ENCODE measurements at places on chromosomes 5 and 9. TPM values are rescaled to one million over a fixed set of nuclear protein-coding genes. Genes with fewer than 3 reads are reported as not detected.

- DNase-seq, result no peak
Measured at GRCh38 chr5:78602400-78602799, 46.2 kb downstream of the LHFPL2 start.

DNA sequence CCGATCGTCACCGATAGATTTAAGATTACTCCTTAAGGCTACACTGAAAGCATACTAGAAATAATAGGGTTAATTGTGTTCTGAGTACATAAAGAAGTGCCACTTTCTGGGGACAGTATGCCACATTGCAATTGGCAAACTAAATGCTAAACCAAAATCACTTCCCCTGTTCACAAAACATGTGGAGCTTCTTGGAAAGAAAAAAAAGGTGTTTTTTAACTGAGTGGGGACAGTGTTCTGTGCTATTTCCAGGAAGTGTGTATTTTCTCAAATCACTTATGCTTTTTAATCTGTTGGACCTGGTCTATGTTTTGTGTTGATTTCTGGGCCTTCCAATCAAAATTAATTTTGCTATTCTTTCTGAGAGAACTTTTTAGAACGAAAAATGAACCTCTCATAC is 149.3 kb upstream of the MPDZ start:
- DNase-seq, result no peak

GRCh38 chr5:107593009-107593408 is 77.7 kb downstream of the EFNA5 start:
- no peak for DNase-seq

WDR31 gene
- 2.3 TPM for polyA plus RNA-seq

DNA sequence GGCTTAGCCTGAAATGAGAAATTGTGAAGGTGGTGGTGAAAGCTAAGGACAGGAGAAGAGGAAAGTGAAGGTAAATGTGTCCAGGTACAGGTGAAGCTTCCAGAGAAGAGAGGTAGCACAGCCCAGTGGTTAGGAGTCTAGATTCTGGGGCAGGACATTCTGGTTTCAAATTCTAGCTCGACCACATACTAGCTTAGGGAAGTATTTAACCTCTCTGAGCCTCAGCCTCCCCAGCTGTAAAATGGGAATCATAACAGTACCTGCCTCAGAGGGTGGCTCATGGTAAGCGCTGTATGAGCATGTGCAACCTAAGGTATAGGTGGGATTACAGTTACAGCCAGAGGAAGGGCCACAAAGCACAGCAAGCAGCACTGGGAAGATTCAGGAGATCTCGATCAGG is 55.2 kb downstream of the PCDH1 start:
- DNase-seq, result no peak

- no peak for DNase-seq
Measured at GRCh38 chr5:645421-645820, 33.3 kb downstream of the CEP72 start.

GRCh38 chr9:121201045-121201737 is 478 bp downstream of the RAB14 start:
- peak; percentile 46 for DNase-seq

GRCh38 chr9:127930231-127931091 is at the start of gene PIP5KL1:
Gene PIP5KL1 (minus strand): TSS chr9:127930777. CDS start chr9:127930752, 25 bp downstream.
- DNase-seq, result peak; percentile 80

DNA sequence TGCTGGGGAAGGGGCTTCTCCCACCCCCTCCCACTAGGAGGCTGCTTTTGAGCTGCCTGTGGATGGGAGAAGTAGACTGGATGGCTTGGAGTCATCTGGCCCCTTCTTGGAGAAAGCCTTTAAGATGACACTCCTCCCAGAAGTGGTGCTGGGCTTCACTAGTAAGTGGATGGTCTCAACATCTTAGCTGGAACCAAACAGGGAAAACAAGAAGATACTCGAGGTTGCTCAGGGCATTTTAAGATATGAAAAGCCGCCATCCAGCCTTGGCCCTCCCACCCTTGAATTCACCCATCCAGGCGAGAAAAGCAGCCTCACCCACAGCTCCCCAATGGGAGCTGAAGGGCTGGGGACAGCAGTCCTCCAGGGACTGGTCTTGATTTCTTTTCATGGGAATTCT is 7.8 kb upstream of the SMIM32 start:
- no peak for DNase-seq

PCDHAC1 gene
- 0.22 TPM for polyA plus RNA-seq

GCNT1 gene
- polyA plus RNA-seq, result 3.5 TPM

ANXA6 gene
- 380 TPM for polyA plus RNA-seq

- DNase-seq, result no peak
Measured at GRCh38 chr9:136703276-136703860, 9.0 kb upstream of the DIPK1B start.

DNA sequence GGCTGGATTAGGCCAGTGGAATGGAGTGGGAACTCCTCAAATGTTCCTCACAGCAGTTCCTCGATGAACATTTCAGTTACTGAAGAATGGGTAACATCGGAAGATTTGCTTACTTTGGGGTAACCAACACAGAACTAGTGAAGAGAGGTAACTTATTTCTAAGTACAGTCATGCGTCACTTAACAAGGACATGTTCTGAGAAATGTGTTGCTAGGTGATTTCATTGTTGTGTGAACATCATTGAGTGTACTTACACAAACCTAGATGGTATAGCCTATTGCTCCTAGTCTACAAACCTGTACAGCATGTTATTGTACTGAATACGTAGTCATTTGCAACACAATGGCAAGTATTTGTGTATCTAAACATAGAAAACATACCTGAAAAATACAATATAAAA is 228.3 kb downstream of the MAST4 start:
- DNase-seq, result no peak

DNA sequence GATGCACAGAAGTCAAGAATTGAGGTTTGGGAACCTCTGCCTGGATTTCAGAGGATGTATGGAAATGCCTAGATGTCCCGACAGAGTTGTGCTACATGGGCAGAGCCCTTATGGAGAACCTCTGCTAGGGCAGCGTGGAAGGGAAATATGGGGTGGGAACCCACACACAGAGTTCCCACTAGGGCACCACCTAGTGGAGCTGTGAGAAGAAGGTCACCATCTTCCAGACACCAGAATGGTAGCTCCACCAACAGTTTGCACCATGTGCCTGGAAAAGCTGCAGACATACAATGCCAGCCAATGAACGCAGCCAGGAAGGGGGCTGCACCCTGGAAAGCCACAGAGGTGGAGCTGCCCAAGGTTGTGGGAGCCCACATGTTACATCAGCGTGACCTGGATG is 104.5 kb downstream of the STK32A start:
- DNase-seq, result no peak

GPX8 gene
- polyA plus RNA-seq, result 45.2 TPM

GRCh38 chr5:161481922-161482321 is 64.6 kb downstream of the GABRB2 start:
- DNase-seq, result no peak

CTXN3 gene
- 1.2 TPM for polyA plus RNA-seq

BARX1 gene
- polyA plus RNA-seq, result not detected

INSL6 gene
- 0.58 TPM for polyA plus RNA-seq

GRCh38 chr5:143877196-143877595 is 65.2 kb downstream of the HMHB1 start:
- no peak for DNase-seq

GRCh38 chr5:151904909-151905308 is 19.7 kb downstream of the GLRA1 start:
- DNase-seq, result no peak

- DNase-seq, result no peak
Measured at GRCh38 chr5:9419794-9420193, 126.1 kb downstream of the SEMA5A start.

DNA sequence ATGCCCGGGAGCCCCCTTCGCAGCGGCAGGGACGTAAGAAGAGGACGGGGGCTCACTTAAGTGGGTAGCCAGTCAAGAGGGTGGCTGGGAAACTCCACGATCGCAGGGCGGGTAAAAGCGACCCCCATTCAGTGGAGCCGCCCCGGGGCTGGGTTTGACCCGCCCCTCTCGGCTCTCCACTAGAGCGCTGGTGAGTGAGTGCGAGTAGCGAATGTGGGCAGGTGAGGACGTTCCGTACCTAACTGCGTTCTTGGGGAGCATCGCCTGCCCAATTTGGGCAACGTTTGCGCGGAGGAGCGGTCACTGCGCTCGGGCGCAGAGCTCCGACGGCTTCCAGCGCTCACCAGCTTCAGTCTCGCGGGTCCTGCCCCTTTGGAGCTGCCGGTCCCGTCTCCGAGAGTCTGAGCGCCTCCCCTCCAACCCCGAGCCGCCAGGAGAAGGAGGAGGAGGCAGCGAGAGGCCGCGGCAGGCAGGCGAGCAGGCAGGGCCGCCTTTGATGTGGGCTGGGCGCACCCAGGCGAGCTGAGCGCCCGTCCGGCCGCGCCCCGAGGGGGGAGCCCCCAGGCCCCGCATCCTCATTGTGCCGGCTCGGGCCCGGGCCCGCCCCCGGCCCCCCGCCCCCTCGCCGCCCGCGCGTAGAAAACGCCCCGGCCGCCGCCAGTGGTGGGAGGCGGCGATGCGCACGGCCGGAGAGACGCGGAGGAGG is at the start of gene FGF18:
TSS of gene FGF18 (plus strand) at position 666 of the 706 bp plus-strand sequence. CDS start 553 bp downstream, outside the sequence.
- peak; percentile 83 for DNase-seq

DNA sequence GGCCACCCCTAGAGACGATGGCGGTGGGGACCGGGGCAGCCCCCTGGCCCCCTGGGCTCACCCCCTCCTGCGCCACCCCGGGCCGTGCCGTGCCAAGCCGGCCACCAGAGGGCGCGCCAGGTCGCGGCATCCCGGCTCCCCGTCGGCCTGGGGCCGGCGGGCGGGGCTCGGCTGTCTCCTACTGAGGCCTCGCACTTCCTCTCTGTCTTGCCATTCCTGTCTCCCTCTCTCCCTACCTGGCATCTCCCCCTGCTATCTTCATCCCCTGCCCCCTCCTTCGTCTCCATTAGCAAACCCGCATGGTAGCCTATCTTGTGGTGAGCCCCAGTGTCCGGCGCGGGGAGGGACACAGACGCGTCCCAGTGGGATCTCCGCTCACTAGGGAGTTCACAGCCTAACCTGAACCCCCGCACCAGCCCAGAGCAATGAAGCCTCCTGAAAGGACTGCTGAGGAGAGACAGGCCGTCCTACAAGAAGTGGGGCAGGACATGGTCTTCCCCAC is 29.8 kb upstream of the FABP6 start:
- DNase-seq, result peak; percentile 84

GRCh38 chr5:24491490-24491889 is 153.3 kb downstream of the CDH10 start:
- DNase-seq, result no peak

DNA sequence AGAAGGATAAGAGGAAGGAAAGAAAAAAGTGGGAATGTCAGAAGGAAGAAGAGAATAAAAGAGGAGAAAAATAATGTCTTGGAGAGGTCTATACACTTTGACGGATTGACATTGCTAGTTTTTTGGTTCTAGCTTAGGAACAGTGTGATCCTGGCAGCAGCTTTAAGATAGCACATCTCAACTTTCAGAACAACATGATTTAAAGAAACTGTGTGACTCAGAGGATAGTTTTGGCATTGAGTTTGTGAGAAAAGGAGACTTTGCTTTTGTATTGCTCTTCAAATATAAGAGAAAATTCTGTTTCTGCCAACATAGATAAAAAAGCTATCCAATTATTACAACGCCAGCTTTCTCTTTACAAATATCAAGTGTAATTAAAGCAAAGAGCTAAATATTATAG is 260.7 kb upstream of the ARRDC3 start:
- DNase-seq, result peak; percentile 8

FAM169A gene
- polyA plus RNA-seq, result 0.44 TPM

DNA sequence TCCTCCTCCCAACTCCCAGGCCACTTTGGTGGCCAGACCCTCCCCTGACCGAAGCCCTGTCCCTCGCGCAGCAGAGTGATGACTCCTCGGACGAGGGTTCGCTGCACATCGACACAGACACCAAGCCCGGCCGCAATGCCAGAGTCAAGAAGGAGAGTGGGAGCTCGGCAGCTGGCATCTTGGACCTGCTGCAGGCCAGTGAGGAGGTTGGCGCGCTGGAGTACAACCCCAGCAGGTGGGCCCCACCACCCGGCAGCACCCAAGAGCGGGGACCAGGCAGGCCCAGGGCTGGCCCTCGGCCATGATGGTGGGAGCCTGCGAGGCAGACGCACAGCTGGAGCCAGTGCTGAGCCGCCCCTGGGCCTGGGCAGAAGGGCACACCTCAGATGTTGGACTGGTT is 90.6 kb downstream of the PHF2 start:
- no peak for DNase-seq

SMIM3 gene
- polyA plus RNA-seq, result 5.7 TPM

GNE gene
- polyA plus RNA-seq, result 14.3 TPM

GRCh38 chr5:169805527-169805934 is 168.5 kb downstream of the DOCK2 start:
- no peak for DNase-seq

GRCh38 chr9:73595036-73595545 is 443.4 kb downstream of the ANXA1 start:
- no peak for DNase-seq

DNA sequence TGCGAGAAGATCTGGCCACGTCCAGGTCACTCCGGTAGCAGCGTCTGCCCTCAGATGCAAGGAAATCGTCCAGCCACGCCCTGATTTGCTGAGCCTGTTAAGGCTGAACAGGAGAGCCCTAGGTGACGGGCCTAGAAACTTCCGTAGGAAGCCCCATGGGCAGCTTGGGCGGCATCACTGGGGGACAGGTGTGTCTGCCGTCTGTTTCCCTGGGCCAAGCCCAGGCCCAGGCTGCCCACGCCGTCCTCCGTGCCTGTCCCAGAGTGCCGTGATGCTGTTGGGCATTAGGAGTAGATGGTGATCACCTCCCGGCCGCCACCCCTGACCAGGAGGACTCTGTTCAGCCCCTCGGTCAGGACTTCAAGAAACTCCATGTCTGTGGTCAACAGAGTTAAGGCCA is 43.5 kb downstream of the NKD2 start:
- no peak for DNase-seq

DNA sequence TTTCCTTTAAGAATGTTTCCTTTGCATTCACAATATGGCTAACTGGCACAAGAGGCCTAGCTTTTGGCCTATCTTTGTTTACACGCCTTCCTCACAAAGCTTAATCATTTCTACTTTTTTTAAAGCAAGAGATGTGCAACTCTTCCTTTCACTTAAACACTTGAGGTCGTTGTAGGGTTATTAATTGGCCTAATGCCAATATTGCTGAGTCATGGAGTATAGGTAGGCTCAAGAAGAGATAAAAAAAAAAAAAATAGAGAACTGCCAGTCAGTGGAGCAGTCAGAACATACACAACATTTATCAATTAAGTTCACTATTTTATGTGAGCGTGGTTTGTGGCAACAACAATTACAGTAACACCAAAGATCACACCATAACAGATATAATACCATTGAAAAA is 5.9 kb downstream of the FKBP15 start:
- no peak for DNase-seq

DNA sequence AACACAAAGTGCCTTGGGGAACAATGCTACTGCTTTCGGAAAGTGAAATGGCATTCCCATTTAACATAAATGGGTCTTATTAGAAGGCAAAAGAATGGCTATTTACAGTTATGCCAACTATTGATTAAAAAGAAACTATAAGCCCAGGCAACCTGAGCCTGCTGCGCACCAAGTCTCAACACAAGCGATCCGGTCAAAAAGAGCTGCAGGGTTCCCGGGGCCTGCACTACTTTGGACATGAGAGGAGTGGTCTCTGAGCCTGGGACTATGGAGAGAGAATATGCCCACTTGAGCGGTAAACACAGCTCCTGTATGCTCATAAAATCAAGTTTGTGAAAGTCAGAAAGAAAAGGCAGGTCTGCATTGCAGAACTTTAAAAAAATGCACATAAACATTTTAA is 660.7 kb downstream of the EFNA5 start:
- DNase-seq, result no peak
